NCI-H1694 (cell line): ENCODE measurements at places on chromosomes 11 and 22.

- no peak for DNase-seq
These were observed 511 bp downstream of the PKDREJ start for GRCh38 chr22:46262449-46263215.

DNA sequence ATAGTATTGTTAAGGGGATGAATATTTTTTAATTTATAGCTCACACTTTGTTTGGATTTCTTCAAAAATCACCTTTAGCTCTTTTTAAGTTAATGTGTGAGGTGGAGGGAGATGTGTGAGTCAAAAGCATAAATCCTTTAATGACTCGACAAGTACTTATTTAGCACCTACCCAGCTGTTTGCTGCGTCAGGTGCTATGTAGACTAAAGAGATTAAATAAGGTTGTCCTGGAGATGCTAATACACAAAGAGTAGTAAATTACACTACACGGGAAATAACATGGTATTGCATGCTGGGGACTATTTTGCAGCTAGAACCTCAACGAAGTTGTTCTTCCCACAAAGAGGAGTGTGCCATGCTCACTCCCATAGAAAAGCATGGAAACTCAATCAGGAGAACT is 583.3 kb upstream of the TENM4 start:
- DNase-seq = no peak

- DNase-seq = peak; percentile 72
These were observed at the start of gene CAPN5 for GRCh38 chr11:77066229-77067042. Gene CAPN5 (plus strand): TSS chr11:77066971. CDS start chr11:77084887, 17,916 bp downstream.

DNA sequence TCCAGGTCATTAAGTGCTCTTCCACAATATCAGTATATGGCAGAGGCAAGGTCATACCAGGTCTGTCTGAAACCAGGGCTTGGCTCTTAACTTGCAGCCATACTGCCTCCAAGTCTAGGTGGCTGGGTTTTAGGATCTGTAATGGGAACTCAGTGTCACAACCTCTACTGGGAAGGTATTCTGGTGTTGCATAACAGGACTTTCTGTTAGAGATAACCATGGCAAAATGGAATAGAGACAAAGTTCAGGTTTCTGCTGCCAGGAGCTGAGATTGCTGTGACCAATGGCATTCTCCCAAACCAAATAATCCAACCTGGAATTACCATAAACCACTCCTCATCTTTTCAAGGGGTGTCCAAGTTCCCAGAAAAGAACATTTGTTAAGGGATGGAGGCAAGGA is 6.8 kb upstream of the SAA1 start:
- no peak for DNase-seq

GRCh38 chr22:31752096-31752847 is 1.5 kb upstream of the DEPDC5 start:
- DNase-seq = no peak

- DNase-seq = no peak
These were observed 10.3 kb upstream of the PNPLA5 start for GRCh38 chr22:43901976-43902643.

DNA sequence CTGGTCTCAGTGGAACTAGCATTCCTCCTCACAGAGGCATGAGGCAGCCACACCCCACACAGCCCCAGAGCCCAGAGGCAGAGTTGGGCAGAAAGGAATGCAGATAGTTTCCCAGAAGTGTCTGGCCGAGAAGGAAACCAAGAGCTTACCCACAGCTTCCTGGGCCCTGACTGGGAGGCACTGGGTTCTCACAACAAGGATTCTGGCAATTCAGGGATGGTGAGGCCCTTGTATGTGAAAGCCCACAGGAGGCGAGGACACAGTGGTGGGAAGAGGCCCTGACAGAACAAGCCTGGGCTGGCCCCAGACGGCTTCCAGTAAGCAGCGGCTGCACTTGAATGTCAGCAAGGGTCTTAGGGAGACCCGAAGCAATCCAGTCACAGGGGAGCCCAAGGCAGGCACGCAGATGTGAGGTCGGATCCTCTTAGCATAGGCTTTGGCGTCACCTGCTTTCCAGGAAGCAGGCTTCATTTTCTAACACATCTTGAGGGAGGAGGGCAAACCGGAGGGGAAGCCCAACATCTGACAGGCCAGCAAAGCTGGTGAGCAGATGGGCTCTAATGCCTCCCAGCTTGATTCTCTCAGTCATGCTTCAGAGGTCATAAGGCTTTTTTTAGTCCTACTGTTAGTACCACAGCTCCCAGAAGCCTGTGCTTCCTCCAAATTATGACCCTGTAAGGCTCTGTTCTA is 78.3 kb upstream of the AKIP1 start:
- DNase-seq = peak; percentile 92

GRCh38 chr11:121741351-121741760 is 288.6 kb upstream of the SORL1-AS1 start:
- no peak for DNase-seq

DNA sequence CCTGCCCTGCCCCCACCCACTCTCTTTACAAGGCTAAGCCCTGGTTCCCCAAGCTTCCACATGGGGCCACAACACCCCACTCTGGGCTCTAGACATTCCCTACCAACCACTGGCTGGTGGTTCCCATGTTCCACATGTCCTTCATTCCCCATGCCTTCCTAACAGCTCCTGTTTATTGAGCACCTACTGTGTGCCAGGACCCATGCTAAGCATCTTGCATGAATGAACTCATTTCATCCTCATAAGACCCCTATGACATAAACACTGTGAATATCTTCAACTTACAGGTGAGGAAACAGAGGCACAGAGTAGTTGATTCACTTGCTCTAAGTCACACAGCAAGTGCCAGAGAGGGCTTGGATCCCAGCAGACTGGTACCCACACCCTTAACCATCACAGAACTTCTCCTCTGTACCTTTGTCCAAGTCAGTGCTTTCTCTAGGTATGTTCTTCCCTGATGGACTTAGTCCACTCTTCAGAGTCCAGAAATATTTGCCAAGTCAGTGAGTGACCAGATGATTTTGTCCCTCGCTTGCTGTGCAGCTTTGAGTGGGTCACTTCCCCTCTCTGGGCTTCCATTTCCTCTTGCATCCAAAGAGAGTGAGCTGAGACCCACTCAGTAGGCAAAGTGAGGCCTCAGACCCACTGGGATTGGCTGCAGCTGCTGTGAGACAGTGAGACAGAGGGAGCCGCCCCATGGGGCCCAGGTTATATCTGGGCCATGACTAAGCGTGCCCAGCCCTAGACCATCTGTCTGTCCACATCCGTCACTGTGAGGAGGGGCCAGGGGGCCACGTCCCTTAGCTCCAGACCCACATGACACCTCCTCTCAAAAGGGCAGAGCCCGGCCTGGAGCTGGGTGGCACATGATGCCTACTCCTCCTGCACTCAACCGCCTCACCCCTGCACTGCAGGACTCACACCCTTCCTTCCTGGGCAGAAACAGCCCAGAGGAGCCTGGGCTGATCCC is 132.4 kb downstream of the MN1 start:
- DNase-seq = no peak

DNA sequence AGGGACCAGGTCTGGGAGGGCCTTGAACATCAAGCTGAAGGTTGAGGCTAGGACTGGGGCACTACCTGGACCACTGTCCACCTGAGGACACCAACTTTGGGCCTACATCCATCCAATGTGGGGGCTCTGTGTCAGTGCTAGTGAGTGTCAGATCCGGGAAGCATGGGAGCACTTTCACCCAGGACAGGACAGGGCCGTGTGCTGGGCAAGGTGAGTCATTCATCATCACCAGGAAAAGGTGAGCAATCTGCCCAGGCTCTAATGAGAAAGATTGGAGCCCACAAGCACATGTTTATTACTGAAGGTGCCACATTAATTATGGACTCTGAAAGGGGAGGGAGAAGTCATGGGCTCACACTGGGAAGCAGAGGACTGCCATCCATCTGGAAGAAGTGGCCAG is 39.7 kb upstream of the DRD2 start:
- DNase-seq = no peak

GRCh38 chr11:100515087-100515486 is 172.0 kb upstream of the ARHGAP42 start:
- DNase-seq = no peak

GRCh38 chr11:23497040-23497439 is 636.8 kb upstream of the CCDC179 start:
- DNase-seq = no peak

DNA sequence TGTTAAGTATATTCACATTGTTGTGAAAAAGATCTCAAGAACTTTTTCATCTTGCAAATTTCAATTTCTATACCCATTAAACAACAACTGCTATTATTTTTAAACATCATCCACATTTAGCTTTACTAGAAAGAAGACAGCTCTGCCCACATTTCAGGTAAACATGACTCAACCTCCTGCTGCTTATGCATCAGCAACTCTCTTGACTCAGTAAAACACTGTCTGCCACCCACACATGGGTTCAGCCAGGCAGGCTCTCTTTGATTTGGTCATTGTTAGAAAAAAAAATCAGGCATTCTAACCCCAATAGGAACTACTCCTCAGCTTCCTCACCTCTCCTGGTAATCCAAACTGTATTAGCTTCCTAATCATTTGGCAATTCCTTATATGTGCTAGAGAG is 5.1 kb upstream of the ENDOD1 start:
- no peak for DNase-seq
